ENCODE measurements at places on chromosomes 7 and 10.
A peak's percentile ranks its signal among the peaks of the same experiment; 100 is the strongest.

GRCh38 chr7:44110719-44111635 is 6.8 kb downstream of the AEBP1 start:
- no peak for DNase-seq

- DNase-seq = peak; percentile 56
These were observed 99.0 kb downstream of the GNAT3 start for GRCh38 chr7:80412842-80413241.

DNA sequence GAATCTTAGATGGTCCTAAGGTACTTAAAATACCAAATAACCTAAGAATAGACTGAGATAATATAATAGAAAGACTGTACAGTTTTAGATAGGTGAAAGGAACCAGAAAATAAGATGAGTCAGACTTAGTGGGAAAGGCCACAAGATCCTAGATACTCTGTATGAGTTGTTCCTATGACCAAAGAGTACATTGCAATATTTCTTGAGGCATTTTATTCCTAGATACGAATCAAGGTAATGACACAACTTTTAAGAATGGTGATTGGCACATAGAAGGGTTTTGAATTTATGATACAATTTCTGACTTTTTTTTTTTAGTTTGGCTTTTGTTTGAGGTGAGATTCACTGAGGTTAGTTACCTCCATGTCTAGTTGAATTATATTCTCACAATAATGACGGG is 30.2 kb downstream of the MGAM start:
- DNase-seq = no peak

- DNase-seq = peak; percentile 71
These were observed 13.9 kb downstream of the RHBDD2 start for GRCh38 chr7:75892634-75893272.

GRCh38 chr10:61986382-61986781 is 84.9 kb downstream of the ARID5B start:
- no peak for DNase-seq

DNA sequence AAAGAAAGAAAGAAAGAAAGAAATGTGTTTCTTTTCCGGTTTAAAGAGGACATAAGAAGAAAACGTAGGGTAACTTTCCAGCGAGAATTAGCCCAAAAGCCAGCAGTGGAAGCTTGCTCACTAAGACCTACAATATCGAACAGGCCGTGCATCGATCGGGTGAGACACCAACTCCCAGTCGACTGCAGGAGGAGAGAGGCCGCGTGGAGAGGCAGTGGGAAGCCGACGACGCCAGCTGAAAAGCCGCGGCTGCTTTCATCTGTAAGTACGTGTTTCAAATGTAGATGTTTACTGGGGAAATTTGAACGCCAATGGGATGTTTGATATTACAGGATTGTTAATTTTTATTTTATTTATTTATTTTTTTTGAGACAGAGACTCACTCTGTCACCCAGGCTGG is 28.6 kb upstream of the GIMAP8 start:
- no peak for DNase-seq

DNA sequence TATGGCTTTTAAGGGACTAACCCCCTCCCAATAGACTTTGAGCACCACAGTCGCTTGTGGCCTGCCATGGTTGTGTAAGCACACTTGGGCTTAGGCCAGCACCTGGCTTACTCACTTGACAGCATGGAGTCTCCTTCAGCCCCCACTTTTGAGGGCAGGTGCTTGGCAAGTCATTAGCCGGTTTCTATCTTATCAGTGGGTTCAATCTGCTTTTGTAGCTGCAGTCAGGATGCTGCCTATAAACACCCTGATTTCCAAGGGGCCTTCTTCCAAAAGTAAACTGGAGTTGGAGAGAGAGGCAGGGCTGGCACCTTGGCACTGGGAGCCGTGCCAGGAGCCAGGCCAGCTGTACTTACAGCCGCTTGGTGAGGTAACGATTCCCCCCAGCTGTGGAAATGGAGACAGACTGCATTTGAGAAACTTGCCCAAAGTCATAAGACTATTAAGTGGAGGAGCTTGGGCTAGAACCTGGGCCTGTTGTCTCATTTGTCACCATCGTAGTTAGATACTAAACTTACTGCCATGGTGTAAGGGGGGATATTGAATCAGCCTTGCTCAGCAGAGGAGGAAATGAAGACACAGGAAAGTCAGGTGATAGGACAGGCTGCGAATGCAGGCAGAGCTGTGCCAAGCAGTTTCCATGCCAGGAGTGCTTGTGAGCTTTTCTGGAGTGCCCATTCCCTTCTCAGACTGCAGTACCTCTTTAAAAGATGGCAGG is 92.2 kb upstream of the EFCAB10 start:
- DNase-seq = no peak

DNA sequence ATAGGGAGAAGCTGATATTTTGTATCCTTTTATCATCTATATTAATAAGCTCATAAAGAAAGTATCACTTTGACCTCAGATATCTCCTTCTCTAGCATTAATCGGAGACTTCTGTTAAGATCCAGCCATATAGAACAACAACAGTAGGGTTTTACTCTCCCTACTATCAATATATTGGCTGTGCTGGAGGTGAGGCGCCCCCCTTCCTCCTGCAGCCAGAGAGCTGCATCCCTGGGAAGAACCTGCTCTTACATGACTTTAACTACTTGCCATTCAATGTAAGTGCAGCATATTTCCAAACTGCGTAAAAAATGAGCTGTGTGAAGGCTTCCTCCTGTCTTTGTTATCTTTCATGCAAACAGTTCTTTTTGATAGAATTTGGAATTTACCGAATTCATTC is 247.8 kb downstream of the SDK1 start:
- DNase-seq = no peak

GRCh38 chr7:50330254-50330653 is 25.7 kb downstream of the IKZF1 start:
- DNase-seq = no peak

DNA sequence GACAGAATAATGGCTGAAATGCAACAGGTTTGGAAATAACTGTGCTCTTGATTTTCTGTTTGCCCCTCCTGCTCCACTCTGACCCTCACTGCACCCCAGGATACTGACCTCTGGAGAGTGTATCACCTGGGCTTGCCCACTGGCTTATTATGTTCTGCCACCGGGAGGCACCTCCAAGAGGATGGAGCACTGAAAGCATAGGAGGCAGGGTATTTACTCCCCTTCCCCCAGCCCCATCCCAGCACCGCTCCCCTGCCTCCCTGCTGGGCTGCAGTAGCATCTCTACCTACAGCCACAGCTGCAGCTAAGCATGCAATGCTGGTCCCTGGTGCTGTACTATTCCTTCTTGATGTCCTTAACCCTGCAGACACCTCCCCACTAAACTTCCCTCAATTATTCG is 26.4 kb downstream of the RAB11FIP2 start:
- DNase-seq = no peak

DNA sequence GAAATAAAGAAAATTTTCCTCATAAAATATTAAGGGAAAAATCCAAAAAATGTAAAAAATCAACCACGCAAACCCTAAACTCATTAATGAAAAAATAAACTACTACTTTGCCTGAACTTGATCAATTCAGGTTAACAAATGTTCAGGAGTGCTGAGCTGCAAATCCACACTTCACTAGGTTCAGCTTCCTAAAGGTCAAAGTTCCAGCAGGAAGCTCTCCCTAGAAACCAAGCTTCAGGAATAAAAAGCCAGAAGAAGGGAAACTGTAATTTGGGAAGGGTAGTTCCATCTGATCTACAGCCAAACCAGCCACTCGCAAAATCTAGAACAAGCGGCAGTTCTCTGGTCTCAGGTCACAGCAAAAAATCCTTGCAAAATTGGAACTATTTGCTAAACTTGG is 7.8 kb upstream of the NMT2 start:
- DNase-seq = no peak

DNA sequence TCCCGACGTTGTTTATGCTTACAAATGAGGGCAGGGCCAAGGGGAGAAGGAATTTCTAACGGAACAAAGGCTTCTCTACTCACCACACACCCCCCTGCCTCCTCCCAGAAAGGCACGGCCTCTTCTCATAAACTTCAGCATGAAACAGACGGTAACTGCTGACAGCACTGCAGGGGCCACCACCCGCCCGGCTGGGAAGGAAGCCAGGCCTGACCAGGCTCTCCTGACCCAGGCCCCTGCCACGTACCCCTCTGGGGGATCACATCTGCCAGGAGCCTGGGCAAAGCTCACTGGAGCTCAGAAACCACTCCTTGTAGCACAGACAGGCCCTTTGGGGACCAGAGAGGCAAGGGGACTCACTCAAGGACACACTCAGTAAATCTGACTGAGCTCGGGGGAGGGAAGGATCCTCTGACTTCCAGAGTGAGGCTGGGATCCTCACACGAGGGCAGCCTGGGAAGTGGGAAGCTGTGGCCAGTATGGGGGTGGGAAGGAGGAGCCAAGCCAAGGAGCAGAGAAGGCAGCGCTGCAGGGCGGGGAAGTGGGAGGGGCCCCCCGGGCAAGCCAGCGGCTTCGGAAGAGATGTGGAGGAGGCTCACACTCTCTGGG is 46.1 kb downstream of the ZCCHC24 start:
- DNase-seq = peak; percentile 98

DNA sequence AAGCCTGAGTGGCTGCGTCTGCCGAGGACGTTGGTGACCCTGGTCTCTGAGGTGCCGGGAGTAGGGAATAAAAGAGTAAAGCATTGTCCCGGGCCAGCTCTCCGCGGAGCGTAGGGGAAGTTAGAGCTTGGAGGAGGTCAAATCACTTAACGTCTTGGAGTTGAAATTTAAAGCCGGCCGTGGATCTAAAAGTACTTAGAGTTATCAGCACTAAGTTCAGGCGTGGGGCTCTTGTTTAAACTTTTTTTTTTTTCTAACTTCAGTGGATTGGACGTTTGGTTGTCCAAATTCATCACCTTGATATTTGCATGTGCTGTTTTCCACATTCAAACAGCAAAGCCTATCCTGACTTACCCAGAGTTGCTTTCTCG is 700 bp downstream of the NIPSNAP2 start:
- DNase-seq = peak; percentile 42

GRCh38 chr10:61338146-61338545 is 115.0 kb downstream of the TMEM26 start:
- no peak for DNase-seq

DNA sequence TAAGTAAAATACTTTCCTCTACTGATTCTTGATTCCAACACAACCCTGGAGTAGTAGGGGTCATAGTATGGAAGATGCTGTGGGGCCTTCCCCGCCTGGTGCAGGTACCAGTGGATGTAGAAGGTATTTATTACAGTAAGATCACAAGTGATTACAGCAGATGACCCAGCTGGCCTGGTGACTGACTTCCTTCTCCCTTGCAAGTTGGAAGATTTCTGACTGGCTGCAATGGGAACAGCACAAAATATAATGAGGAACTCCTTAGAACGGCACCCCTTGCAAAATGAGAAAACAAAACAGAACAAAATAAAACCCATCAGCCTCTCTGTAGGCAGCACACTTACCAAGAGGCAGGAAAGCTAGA is 61.7 kb upstream of the TARP start:
- no peak for DNase-seq

DNA sequence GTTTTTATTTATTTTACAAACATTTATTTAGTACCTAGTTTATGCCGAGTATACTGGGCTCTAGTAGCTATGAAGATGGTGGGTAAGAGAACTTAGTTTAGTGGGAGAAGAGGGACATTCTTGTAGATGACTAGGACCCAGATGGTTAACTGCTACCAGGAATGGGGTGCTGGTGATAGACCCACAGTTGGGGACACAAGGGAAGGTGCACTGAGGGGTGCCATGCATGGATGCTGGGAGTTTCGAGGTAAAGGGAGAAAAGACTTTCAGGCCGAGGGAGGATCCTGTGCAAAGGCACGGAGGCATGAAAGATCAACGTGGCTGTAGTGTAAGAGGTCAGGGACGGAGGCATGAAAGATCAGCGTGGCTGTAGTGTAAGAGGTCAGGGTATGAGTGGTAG is 204.2 kb upstream of the HABP2 start:
- DNase-seq = no peak

DNA sequence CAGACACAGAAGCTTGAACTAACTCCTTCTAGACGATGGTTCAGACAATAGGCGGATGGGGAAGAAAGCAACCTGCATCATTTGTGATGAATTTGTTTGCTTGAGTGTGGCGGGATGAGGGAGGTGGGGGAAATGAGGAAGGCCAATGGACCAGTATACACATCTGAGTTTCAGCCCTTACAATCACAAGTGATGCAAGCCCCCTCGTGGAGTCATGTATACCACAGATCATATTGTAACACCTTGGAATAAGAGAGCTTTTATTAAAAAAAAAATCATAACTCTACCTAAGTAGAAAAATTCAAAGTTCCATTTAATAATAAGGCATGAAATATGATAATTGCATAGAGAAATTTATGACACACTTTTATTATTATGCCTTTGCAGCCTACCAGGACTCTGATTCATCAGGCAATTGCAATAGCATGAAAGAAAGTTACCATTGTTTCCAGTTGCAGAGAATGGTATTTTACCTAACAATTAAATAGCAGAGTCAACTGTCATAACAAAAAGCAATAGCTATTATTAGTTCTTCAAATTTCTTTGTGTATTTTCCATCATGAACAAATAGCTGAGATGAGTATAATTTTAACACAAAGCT is 230.2 kb upstream of the AKR1E2 start:
- DNase-seq = peak; percentile 66
